Activated T-helper 17 cell treated with anti-CD3 and anti-CD28 coated beads, Interleukin-2, amount 50 U/mL, for 72 hours (primary cell): ENCODE measurements at places on chromosomes 13 and 19. TPM values are rescaled to one million over a fixed set of nuclear protein-coding genes. Genes with fewer than 3 reads are reported as not detected.

Gene PRKCG
- total RNA-seq, result not detected

GRCh38 chr19:57888560-57889231 lies at the start of gene ZNF814:
Gene ZNF814 (minus strand): TSS chr19:57889037. CDS start chr19:57888802, 235 bp downstream.
- ATAC-seq, result peak; percentile 93

DNA sequence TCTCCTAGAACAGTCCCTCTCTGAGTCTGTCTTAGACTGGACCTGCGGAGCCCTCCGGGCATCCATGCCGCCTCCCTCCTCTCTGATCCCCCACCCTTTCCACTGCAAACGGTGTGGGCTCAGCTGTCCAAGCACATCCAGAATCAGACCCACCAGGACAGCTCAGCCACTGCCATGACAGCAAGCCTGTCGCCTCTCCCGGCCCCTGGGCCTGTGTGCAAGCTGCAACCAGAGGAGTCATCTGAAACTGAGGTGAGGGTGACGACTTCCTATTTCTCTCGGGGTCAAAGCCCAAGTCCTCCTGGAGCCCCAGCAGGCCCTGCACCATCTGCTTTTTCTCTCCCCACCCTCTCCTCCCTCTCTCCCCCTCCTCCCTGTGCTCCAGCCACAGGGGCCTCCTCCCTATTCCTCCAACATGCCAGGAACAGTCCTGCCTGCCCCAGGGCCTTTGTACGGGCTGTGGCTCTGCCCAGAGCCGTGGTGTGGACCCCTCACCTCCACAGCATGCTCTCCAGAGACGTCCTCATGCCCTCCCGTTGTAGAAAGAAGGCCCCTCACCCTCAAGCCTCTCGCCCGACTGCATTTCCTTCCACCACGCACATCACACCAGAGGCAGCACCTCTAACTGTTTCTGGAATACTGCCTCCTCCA lies 23.5 kb upstream of the MYDGF start:
- ATAC-seq, result no peak

- peak; percentile 43 for ATAC-seq
These were observed 109.7 kb downstream of the NUFIP1 start for GRCh38 chr13:44879452-44880058.

Gene ZNF443
- total RNA-seq, result 1.9 TPM

DNA sequence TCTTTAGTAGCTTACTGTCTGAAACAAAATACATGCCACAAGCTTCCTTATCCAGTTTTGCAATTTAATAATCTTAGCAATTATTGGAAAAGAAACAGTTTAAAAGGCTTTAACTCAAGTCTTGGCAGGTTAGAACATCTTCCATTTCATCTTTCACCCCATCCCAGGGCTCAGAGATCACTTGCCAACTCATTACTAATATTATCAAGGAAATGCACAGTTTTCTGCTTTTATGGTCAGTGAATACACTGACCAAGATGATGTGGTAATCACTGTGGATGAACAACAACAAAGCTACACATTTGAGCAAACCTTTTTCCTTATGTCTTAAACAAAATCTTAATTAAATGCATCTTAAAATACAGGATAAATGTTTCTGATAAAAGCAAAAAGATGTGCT lies 48.0 kb upstream of the ITM2B start:
- ATAC-seq, result no peak

DNA sequence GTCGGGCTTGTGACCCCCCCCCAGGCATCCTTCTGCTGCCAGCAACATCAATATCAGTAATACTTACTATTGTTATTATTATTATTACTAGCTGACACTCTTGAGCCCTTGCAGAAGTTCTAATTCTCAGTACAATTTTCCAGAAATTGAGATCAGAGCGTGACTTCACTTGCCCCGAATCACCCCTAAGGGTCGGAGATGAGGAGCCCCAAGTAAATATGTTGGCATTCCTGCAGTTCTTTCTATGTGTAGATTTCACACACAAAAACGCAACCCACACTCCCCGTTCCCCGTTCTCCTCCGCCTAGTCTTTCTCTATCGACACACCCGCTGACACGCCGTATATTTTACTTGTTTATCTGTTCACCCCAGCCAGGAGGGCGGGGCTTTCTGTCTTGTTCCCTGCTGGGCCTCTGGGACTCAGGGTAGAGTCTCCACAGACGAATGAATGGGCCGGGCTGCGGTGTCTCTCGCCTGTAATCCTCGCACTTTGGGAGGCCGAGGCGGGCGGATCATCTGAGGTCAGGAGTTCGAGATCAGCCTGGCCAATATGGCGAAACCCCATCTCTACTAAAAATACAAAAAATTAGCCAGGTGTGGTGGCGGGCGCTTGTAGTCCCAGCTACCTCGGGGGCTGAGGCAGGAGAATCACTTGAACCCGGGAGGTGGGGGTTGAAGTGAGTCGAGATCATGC lies 14.7 kb downstream of the TLE5 start:
- peak; percentile 95 for ATAC-seq

Gene ZIC5
- 0.04 TPM for total RNA-seq
